HEK293T (cell line): ENCODE measurements at places on chromosomes 16 and 17.

DNA sequence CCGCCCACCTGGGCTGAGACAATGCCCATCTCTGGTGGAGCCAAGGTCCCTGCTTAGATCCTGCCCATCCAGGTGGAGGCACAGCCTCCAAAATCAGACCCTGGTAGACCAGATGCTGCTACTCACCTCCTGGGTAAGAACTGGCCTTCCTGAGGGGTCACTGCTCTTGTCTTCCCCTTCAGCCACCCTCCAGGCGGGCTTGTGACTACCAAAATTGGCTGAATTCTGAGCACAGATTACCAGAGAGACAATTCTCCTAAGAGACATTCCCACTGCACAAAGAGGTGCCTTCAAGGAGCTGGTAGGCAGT is 10.9 kb downstream of the MMP2 start:
- no peak for DNase-seq

DNA sequence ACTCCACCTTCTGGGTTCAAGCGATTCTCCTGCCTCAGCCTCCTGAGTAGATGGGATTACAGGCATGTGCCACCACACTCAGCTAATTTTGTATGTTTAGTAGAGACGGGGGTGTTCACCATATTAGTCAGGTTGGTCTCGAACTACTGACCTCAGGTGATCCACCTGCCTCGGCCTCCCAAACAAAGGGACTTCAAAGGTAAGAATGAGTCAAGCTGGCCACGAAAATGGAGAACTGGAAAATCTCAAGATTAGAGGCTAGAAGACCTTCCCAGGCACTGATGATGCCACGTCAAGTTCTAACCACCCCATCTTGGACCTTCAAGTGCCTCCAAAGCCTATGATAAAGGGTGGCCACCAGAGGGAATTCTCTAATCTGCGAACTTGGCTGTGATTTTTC is 1.3 kb upstream of the CCL15 start:
- no peak for DNase-seq

- no peak for DNase-seq
Measured at GRCh38 chr16:47848421-47849109, 307.2 kb downstream of the ABCC12 start.

DNA sequence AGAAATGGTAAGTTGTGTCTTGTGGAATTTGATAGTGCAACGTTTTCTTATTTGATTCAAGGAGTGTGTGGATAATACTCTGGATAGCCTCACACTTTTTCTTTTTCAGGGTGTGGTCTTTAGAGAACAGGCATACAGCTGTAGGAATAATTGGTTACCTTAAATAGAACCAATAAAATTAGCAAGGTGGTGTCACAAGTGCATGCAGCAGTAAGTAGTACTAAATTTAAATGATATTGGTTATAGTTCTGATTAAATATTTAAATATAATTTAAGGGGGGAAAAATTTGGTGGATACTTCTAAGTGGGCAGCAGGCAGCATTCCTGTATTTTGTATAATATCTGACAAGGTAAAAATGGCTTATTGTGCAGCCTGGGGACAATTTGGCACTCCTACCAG is 3.7 kb downstream of the HAPSTR1 start:
- DNase-seq: no peak

- DNase-seq: no peak
Measured at GRCh38 chr17:71327376-71328059, 793.3 kb upstream of the SOX9 start.

- no peak for DNase-seq
Measured at GRCh38 chr16:80198311-80199299, 342.2 kb upstream of the DYNLRB2 start.

- DNase-seq: no peak
Measured at GRCh38 chr16:84599521-84600202, 18.2 kb downstream of the COTL1 start.

DNA sequence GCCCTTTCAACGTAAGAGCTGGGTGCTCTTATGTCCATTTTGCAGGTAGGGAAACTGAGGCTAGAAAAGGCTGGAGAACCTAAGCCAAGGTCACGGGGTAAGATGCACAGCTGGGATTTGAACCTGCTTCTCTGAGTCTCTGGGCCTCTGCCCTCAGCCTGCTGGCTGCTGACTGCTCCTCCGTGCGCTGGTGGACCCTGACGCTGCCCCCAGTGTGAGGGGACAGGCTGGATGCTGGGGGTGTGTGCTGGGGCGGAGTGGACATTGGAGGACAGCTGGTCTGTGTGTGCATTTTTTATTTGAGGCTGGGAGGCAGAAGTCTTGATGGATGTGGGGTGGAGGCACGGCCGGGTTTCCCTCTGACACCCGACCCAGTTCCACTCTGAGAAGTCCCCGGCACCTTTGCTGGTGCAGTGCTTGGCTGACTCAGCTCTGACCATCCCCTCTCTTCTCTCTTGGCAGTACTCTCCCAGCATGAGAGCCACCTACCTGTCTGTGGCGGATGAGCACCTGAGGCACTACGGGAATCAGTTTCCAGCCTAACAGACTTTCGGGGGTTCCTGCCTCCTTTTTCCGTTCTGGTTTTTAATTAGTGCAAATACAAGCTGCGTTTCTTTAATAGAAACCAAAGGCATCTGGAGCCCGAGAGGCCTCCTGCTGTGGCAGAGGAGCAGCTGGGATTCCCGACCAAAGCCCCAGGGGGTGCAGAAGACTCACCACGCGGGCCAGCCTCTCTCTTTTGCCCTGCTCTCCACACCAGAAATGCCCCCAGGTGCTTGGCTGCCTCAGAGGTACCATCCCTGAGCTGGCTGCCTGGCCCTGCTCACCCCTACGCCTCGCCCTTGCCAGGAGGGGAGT is 14.1 kb upstream of the DNAI2 start:
- DNase-seq: no peak

DNA sequence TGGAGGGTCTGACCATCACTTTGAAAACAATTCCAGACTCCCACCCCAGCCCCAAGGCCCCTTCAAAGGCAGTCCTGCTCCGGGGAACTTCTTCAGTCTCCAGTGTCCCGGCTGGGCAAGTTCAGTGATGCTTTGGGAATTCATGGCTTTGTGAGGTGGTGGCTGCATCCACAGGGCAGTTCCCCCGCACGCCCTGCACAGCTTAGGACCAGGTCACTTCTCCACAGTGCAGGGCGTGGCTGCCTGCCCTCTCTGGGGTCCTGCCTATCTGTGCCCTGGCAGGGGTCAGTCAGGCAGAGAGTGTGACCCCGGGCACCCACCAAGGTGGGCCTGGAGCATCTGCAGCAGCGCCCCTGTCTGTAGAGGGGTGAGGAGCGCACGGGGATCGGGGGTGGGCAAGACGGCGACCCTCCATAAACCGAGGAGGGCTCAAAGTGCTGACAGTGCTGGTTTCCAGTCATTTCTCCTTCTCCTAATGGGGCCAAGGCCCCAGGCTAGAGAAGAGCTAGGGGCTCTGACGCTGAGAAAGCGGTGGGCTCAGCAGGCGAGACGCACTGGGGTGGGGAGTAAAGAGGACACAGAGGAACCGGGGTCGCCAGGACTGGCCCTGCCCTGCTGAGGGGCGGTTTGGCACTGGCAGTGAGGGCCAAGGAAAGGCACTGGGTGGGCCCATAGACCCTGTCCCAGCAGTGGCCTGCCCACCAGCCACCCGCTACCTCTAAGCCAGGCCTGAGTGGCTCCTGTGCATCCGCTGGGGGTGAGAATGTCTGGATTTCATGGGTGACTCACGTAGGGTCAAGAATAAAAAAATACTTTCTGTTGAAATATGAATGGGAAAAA is 4.2 kb upstream of the ARHGAP27 start:
- DNase-seq: no peak

DNA sequence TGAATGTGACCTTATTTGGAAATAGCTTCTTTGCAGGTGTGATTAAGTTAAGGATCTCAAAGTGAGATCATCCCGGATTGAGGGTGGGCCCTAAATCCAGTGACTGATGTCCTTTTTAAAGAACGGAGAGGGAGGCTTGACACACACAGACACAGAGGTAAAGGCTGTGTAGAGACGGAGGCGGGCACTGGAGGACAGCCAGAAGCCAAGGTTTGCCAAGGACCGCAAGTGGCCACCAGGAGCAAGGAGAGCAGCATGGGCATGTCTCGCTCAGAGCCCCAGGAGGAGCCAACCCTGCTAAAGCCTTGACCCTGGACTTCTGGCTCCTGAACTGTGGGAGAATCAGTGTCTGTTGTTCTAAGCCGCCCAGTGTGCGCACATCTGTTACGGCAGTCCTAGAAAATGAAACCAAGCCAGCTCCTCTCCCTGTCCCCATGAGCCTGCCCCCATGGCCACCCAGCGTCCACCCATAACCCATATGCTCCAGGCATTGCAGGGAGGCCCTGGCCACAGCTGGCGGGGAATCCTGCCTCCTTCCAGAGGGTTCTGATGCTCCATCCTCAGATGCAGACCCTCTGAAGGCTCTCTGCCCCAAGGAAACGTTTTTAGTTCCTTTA is 15.2 kb downstream of the CNGB1 start:
- DNase-seq: no peak

DNA sequence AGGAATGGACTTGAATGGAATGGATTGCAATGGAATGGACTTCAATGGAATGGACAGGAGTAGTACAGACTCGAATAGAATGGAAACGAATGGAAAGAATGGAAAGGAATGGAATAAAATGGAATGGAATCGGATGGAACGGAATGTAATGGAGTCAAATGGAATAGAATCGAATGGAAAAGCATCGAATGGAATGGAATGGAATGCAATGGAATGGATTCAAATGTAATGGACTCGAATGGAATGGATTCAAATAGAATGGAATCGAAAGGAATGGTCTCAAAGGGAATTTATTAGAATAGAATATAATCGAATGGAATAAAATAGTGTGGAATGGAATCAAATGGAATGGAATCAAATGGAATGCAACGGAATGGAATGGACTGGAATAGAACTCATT is 484.9 kb upstream of the WSB1 start:
- no peak for DNase-seq

DNA sequence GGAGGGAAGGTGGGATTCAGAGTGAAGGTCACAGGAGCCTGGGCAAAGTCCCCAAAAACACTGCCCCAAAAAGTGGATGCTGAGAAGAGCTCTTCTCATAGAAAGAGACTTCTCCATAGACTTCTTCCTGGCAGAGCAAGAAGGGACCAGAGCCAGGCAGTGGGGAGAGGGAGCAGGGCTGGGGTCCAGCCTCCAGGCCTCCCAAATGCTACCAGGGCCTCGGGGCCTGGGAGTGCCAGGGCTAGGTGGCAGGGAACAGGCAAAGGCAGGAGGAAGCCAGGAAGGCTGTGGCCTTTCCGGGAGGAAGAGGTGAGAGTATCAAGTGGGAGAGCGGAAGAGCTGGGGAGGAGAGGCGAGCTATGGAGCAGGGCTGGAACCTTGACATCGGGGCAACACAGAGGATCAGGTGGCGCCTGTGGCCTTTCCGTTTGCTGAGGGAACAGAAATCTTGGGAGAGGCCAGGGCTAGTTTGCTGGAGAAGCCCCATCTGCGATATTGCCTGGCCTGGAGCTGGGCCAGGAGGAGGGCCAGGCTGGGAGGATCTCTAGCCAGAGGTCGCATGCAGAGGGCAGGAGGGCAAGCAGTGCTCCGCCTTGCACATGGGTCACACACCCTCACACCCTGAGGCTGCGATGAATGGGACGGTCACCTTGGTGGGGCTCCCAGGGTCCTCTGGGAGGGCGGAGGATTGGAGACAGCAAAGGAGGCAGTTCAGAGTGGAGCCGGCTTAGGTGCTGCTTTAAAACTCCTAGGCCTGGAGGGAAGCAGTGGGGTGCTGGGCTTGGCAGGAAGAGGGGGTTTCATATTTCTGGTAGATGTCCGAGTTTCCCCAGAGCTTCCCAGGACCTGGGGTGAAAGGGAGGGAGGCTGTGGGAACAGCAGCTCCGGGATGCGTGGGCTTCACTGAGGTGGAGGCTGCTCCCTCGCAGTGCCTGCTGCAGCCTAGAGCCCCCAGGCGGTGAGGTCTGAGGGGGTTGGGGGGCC is 3.4 kb downstream of the SLC16A5 start:
- no peak for DNase-seq

- no peak for DNase-seq
Measured at GRCh38 chr17:71699907-71700306, 420.9 kb upstream of the SOX9 start.

GRCh38 chr17:73089322-73090317 is 2.9 kb downstream of the SLC39A11 start:
- DNase-seq: no peak

GRCh38 chr16:50711862-50712559 is 18.6 kb downstream of the NOD2 start:
- DNase-seq: no peak

GRCh38 chr17:19578545-19578944 is 44.9 kb downstream of the SLC47A1 start:
- DNase-seq: no peak

DNA sequence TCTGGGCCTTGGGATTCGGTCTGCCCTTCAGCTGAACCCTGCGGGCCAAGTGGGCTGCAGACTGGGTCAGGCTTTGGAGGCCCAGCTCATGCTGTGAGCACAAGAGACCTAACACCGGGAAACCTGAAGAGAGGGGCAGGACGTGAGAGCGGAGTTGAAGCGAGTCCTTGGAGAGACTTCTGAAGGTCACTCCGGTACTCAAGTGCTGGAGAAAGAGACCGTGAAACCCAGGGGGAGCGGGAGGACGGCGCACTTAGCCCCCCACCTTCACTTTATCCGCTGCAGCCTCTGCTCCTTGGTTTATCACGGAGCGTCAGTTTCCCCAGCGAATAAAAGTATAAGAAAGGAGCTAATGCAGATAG is 361 bp downstream of the UQCRC2 start:
- no peak for DNase-seq

DNA sequence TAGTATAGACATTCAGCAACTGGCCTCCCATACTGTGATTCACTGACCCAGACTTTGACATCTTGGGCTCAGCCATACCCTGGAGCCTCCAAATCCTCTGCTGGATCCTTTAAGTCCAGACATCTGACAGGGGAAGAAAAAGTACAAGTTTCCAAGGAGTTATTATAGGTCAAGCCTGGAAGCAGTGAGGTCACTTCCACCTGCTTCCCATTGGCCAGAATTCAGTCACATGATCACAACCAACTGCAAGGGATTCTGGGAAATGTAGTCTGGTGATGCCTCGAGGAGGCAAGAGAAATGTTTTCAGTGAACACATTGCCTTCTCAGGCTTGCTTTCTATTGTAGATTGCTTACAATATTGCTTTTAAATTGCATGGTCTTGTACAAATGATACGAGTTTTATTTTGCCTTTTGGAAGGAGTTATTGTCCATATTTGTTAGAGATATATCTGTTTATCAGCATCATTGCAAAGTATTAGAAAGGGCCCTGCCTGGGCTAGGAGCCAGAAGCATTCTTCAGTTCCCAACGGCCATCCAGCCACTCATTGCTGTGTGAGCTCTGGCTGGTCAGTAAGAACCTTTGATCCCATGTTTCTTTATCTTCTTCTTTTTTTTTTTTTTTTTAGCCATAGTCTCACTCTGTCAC is 696.9 kb downstream of the WWOX start:
- DNase-seq: peak; percentile 70

- DNase-seq: peak; percentile 54
Measured at GRCh38 chr16:85395207-85395912, 217.8 kb upstream of the GSE1 start.

DNA sequence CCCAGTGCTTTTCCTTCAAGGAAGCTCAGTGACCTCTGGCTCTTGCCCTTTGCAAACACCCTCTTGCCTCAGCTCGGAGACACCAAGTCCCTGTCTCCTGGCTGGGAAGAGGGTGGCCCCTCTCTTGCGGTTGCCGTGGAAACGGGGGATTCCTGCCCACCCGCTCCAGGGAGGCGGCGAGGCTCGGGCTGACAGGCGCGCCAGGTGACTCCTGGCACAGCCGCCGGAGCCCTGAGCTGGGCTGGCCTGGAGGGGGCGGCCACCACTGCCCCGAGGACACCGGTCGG is 71.4 kb downstream of the ABR start:
- no peak for DNase-seq
